ENCODE measurements at places on chromosomes 1 and 21.

DNA sequence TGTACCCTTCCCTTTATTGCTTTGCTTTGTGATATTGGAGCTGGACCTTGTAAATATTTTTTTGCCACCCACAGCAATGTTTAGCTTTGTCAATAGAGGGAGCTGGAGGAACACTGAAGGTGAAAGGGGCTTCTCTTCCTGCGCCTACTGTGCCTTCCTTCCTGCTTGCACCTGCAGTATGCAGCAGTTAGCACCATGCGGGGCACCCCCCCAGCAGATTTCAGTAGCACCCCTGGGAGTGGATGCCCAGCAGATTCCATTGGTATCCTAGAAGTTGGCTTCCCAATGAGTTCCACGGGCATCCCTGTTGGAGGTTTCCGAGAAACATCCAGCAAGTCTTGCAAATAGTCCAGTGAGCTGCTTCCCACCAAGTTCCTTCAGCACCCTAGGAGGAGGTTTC is 25.6 kb downstream of the S100A10 start:
- DNase-seq: peak; percentile 55

DNA sequence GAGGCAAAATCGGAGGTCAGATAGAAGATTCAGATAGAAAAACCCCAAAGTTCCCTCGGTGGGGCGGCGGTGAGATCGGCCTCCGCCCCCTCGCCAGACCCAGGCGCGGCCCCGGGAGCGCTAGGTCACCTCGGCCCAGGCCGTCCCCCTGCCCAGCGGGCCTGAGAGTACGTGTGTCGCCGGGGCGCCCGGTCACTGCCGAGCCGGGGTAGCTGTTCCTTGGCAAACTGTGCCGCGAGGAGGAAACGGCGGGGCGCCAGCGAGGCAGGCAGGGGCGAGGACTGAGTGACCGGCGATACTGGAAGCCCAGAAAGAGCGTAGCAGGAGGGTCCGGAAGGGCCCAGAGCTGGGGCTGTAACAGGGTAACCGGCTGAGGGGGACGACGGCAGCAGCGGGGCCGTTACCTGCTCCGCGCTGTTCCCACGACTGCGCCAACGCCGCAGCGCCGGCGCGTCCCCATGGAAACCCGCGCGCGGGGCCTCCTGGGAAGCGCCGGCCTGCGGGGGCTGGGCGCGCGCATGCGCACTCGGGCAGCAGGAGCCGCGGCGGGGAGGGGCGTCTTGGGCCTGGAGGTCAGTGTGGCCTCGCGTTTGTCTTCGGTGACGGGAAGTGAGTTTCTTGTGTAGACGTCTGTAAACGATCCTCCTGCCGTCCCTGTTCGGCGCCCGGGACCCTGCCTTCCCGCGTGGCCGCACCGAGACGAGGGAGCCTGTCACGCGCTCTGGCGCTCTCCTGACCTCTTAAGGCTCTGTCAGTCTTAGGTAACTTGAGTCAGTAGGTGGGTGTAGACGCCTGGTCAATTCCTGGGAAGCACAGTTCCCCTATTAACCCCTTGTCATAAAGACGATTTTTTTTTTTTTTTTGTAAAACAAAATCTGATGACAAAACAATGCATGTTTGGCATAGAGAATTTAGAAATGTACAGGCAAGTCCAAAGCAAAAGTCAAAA is at the start of gene LCA5L:
Gene LCA5L, minus strand, starts transcription at position 458 of the 949 bp plus-strand sequence. CDS start 17,285 bp downstream, outside the sequence.
- peak; percentile 92 for DNase-seq

- DNase-seq: no peak
Measured at GRCh38 chr1:17958704-17959103, 148.9 kb upstream of the IGSF21 start.

DNA sequence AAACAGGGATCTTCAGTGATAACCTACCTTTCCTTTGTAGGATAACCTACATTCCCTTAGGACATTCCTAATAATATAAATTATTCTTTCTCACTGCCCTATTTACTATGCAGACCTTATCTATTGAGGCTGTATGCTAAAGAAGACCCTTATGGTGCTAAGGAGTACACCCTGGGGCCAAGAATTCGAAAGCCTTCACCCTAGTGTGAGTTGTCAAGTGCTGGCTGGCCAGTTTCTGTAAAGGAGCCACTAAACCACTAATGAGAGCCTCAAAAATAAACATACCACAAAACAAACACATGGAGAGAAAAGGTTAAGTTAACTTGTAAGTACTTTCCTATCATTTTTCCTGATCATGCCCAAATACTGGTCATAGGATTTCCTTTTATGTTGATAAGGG is 315.0 kb upstream of the CAMK1G start:
- DNase-seq: no peak

DNA sequence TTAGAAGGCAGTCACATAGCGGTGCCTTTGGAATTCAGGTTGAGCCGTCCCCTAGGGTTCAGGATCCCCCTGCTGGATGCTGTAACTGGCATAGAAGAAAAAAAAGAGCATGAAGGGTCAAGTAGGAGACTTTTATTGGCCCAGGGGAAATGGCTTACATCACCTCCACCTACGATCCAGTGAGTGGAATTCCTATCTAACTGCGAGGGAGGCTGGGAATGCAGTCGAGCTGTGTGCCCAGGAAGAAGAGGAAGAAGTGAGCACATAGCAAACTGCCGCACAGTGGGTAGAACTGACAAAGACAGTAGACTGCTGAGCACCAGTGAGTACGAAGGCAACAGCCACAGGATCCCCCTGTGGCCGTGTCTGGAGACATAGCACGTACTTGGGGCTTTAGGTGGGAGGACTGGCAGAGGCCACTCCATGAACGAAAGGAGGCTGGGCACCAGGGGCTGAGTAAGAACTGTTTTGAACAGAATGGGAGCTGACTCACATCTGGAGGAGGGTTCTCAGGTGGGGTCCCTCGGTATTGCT is 79.2 kb downstream of the RNF220 start:
- peak; percentile 8 for DNase-seq

DNA sequence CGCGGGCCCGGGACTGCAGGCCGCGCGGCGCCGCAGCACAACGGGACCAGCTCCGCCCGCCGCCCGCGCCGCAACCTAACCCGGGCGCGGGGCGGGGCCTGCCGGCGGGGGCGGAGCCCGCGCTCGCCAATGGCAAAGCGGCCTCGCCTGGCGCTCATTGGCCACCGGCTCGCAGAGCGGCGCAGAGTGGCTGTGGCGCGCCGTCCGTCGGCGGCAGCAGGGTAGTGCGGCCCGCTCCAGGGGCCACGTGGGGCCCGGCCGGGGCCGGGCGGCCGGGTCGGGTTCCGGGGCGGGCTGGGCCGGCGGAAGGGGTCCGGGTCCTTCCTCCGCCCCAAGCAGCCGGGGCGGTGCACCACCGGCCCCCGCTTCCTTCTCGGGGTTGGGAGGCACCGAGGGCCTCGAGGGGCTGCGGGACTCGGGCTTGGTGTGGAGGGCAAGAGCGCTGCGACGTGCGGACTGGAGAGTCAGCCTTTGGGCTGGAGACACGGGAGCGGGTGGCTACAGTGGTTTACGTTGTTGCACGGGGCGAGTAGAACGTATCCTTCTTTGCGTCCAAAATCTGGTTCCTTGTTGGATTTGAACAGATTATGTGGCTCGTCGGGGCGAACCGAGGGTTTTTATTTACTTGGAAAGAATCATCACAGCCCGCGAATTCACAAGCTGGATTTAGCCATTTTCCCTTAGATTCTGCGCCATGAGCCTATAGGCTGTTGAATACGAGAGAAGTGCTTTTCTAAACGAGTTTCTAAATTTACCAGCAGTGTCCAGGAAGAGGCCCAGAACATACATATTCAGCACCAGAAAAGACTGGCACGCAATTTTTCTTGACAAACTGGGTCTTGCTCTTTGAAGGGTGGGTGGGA is at the start of gene SRM:
Gene SRM, minus strand, starts transcription at position 51 of the 863 bp plus-strand sequence. CDS start 75 bp downstream, outside the sequence.
- peak; percentile 91 for DNase-seq

- no peak for DNase-seq
Measured at GRCh38 chr1:78038491-78038939, 7.3 kb upstream of the GIPC2 start.

GRCh38 chr21:15754640-15755039 is 24.9 kb downstream of the USP25 start:
- DNase-seq: peak; percentile 53

GRCh38 chr21:28089599-28090441 is 902.9 kb downstream of the LTN1 start:
- no peak for DNase-seq

DNA sequence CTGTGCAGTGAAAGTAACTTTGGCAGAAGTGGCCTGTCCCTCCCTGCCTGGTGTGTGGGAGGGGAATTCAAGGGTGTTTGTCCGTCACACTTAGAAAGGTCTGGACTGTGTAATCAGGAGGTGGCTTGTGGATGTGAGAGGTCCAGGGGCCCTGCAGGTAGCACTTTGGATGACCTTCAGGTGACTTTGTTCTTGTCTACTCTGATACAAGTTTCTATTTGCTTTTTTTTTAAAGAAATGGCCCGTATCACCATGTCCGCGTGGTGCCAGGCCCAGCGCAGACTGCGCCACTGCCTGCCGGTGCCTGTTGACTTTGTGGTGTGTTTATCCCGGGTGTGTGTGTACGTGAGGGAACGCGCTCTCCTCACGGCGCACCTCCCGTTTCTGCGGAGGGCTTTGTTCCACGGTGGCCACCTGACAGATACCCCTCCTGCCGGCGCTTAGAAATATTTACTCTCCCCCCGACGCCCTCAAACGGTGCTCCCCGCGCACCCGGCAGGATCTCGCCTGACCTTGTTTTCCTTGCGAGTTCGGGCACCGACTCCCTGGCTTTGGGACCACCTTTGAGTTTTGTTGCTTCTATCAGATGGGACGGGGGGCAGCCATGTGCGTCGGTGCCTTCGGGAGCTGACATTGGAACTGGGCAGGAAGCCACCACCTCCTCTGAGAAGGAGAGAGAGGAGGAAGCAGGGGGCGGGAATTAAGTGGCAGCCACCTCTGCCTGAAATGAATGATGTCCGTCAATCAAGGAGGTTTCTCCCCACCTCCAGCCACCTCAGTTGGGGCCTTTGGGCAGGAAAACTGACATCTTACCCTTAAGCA is 119.4 kb downstream of the PRDM16 start:
- no peak for DNase-seq

DNA sequence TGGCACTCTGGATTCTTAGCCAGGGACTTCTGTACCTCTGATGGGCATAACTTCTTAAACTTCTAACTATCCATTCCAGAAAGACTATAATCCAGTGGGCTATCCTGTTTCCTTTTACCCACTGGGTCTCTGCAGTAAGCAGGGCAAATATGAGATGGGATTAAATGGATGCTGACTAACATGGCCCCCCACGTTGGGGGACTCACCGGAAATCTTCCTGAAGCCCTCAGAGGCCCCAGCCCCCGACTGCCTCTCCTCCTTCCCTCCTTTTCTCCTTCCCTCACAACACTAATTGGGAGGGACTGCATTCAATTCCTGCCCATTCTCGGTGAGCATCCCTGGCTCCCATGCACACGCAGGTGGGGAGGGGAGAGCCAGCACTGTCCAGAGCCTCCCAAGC is 70.1 kb downstream of the SSBP3 start:
- peak; percentile 45 for DNase-seq

GRCh38 chr1:201307760-201308499 is 24.6 kb downstream of the PKP1 start:
- no peak for DNase-seq

DNA sequence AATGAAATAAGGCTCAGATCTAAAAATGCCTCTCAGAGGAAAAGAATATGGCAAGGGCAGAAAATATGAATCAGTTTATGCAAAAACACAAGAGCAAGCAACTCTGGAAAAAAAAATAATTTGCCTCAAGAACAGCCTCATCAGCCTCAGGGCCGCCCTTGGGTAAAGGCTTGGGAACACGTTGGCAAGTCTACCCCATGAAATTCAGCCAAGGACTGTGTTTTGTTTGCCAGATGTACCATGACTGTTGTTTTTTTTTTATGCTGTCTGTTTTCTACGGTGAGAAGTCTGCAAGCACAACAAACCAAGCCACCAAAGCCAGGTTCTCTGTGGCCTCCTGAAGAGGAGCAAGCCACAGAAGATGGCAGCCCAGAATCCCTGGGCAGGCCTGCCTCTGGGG is 18.0 kb downstream of the HHIPL2 start:
- no peak for DNase-seq

DNA sequence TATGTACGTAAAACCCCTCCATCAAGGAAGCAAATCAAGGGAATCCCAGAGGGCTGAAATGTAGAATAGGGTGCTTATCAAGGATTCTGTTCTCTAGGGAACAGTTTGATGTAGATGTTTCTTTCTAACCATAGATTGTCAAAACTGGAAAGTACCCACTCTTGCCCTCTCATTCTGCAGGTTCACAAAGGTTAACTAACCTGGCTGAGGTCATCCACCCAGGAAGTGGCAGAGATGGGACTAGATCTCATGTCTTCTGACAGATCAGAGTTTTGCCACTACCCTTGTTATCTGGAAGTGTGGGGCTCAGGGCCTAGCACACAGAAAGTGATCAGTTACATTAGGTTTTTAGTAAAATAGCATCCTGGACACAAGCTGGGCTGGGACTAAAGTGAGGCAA is 47.4 kb downstream of the GFI1 start:
- no peak for DNase-seq

- no peak for DNase-seq
Measured at GRCh38 chr1:89980605-89981004, 14.3 kb upstream of the ZNF326 start.

GRCh38 chr1:179930867-179931266 is 23.7 kb upstream of the CEP350 start:
- DNase-seq: no peak

GRCh38 chr1:177817937-177818875 is 151.7 kb downstream of the SEC16B start:
- no peak for DNase-seq

DNA sequence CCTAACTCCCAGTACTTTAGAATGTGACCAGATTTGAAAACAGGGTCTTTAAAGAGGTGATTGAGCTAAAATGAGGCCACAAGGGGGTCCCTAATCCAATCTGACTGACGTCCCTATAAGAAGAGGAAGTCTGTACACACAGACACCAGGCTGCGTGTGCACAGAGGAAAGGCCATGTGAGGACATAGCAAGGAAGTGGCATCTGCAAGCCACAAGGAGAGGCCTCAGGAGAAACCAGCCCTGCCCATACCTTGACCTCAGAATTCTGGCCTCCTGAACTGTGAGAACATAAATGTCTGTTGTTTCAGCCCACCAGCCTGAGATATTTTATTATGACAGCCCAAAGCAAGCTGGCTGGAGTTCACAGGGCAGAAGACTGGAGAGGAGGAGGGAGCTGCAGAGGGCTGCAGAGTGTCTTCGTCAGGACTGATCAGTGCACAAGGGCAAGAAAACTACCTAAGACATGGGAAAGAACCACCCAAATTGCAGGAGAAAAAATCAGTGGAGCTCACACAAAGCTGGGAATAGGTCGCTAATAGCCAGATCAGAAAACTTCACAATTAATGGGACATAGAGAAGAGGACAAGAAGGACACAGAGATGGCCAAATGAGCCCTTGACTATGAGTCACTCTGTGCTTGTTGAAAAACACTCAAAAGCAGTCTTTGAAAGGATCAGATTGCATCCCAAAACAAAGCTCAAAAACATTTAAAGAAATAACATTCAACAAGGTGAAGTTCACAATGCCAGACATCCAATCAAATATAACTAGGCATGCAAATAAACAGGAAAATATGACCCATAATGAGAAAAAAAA is 14.1 kb upstream of the WNT9A start:
- DNase-seq: no peak

GRCh38 chr1:224219011-224219611 is 36.1 kb downstream of the DEGS1 start:
- DNase-seq: no peak

GRCh38 chr1:47172782-47173181 is 17.1 kb downstream of the PDZK1IP1 start:
- no peak for DNase-seq
